Activated naive CD8-positive, alpha-beta T cell treated with anti-CD3 and anti-CD28 coated beads for 36 hours (primary cell): ENCODE measurements at places on chromosomes 6 and 20. TPM values are rescaled to one million over a fixed set of nuclear protein-coding genes. Genes with fewer than 3 reads are reported as not detected.
A peak's percentile ranks its signal among the peaks of the same experiment; 100 is the strongest.

The CPXM1 gene
- total RNA-seq: 4.2 TPM

The ECT2L gene
- total RNA-seq: not detected

The OPN5 gene
- total RNA-seq: not detected

The IL17F gene
- not detected for total RNA-seq

The TP53TG5 gene
- 0.41 TPM for total RNA-seq

The SOX12 gene
- total RNA-seq: 13.3 TPM

The BPI gene
- not detected for total RNA-seq

The ARMH2 gene
- not detected for total RNA-seq

The TGM3 gene
- total RNA-seq: not detected

The BACH2 gene
- total RNA-seq: 78.0 TPM

The MAP3K4 gene
- total RNA-seq: 32.8 TPM

The SYCP2 gene
- 2.9 TPM for total RNA-seq

GRCh38 chr6:9455864-9456658 is 958.8 kb downstream of the TFAP2A start:
- no peak for DNase-seq

DNA sequence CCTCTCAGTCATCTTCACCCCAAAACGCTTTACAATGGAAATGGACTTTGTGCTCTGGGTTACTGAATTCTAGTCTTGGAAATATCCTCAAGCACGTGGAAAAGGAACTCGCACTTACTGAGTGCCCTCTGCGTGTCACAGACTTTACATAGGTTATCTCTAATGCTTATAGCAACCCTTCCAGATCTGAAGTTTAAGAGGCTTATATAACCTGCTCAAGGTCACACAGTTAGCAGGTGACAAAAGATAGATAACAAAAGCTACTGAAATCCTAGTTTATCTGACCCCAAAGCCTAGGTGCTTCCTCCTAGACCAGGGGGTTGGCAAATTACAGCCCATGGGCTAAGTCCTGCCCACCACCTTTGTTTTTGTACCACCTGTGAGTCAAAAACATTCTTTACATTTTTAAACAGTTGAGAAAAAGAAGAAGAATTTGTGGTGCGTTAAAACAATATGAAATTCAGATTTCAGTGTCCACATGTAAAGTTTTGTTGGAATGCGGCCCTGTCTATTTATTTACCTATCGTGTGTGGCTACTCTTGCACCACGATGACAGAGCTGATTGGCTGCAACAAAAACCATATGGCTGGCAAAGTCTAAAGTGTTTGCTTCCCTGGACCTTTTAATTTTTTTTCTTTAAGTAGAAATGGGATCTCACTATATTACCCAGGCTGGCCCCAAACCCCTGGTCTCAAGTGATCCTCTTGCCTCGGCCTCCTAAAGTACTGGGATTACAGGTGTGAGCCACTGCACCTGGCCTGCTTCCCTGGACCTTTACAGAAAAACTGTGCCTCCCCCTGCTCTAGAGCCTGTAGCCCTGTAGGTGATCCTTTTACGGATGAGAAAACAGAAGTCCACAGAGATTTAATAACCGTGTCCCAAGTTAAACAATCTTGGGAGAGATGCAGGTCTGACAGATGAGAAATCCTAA is 110.2 kb upstream of the RREB1 start:
- DNase-seq: no peak

GRCh38 chr20:25000268-25000801 is 7.8 kb upstream of the APMAP start:
- no peak for DNase-seq

DNA sequence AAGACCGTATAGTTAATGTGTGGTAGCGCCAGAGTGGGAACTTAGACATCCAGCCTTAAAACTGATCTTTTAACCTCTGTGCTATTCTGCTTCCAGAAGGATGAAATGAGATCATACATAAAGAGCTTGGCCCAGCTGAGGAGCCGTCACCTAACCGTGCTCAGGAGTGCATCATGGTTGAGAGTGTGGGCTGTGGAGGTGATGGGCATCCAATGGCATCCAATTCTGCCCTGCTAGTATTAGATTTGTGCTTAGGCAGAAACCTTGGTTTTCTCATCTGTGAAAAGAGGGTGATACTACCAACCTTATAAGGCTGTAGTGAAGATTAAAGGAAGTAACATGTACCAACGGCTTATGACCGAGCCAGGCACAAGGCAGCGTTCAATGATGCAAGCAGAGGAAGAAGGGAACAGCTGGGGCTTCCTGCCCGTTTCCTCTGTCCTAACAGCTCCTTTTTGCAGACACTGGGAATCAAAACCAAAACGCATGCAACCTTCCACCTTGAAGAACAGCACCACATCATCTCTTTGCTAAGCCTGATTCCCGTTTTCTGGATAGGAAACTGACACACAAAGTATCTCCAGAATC is 1.3 kb downstream of the SLC22A16 start:
- no peak for DNase-seq

GRCh38 chr20:4835244-4836177 is 113.8 kb downstream of the PRND start:
- no peak for DNase-seq

DNA sequence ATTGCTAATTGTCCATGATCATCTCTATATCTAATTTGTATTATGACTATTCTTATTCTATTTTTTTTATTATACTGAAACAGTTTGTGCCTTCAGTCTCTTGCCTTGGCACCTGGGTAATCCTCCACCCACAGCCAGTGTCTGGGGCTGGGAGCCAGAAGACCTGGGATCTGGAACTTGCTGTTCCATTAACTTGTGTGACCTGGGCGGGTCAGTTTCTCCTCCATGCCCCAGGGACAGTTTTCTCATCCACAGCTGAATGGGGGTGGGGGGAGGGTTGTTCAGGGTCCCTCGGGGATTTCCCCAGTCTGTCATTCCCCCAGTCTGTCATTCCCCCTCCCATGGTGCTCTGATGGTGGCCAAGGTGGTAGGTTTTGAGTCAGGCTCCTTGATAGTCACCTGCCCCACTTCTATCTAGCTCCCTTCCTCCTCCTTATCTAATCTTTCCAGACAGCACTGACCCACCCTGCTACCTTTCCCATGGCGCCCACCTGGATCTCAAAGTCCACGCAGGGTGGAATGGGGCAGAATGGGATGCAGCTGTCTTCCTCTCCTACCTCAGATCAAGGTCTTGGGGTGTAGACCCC is 10.9 kb downstream of the ITPR3 start:
- no peak for DNase-seq

DNA sequence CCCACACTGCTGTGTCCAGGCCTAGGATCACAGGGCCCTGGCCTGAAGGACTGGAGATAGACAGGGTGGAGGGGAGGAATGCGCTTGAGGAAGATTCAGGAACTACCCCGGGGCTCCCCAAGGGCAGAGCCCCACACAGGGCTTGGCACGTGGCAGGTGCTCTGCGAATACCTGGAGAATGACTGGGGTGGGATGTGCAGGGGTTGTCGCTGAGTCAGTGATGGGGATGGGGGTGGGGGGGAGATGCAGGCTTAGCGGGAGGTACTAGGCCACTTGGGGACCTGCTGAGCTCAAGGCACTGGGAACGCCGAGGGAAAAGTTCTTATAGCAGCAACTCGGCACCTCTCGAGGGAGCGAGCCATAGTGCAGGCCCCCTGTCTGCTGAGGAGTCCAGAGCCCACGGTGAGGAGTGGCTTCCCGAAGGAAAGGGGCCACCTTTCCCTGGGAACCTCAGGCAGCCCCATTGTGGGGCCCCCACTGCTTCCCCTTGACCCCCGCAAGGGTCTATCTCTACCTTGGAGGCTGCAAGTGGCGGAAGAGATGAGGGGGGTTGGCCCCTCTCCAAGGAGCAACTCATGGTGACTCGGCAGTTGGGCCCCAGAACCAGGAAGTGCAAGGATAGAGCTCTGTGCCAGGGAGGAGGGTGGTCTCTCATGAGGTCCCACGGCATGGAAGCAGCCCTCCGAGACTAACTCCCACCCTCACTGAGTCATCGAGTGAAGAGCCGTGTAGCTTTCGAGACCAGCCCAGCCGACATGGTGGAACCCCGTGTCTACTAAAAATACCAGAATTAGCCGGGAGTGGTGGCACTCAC is 33.1 kb downstream of the SRC start:
- DNase-seq: no peak

DNA sequence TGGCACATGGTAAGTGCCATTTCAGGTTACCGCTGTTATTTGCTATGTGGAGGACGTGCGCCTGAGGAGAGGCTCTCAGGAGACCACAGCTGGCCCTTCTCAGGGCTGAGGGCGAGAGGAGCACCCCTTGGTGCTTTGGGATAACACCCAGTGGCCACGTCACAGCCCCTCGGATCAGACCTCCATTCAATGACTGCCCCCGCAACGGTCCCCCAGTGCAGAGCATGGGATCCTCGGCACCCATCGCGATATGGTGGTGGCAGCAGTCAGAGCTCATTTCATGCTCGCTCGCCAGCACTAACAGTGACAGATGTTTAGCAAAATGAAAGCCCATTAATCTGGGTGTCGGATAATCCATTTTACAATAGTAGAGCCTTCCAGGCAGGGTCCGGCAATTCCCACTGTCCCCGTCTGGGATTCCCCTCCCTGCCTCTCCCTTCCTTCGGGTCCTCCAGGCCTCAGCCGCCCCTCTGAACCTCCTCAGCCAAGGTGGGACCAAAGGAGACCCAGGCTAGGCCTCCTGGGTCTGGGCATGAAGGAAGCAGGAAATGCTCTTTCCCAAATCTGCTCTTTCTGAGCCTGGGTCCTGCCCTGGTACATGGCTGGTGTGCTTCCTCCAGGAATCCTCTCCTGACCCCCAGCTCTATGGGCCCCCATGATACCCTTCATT is 117.1 kb downstream of the GRM4 start:
- DNase-seq: no peak

DNA sequence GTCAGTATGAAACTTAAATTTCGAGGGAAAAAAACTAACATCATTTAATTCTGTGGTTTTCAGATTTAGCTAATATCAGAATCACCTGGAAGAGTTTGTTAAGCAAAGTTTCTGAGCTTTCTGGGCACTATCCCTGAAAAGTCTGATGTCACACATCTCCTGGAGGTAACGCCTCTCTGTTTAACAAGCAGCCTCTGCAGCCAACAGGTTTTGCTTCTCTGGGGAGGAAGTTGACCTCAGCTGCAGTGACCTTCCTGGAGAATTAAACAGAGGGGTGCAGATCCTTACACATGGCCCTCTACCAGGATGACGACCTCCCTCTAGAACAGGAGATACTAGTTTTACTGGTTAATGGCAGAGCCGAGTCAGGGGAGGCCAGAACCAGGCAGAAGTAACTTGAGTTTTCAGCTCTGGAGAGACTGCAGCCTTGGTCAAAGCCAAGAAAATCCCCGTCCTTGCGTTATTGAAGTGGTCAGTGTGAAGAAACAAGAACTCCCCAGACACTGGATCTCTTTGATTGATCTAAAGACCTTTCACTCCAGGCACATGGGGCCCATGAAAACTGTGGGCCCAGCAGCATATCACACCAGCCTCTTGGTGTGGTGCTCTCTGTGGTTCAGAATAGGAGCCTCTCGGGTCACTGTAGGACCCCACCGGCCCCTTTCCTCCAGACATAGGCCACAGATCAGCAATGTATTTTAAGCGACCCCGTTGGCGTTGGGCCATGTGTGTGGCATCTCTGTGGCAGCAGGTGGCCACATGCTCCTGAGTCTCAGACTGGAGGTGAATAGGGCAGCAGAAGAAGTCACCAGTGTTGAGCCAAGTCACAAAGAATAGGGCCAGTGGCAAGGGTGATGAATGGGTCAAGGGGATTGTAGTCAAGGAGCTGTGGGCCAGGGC is 33.4 kb upstream of the CCR6 start:
- DNase-seq: no peak

- DNase-seq: no peak
Observed at GRCh38 chr20:63857764-63858392, 3.4 kb upstream of the ABHD16B start.

DNA sequence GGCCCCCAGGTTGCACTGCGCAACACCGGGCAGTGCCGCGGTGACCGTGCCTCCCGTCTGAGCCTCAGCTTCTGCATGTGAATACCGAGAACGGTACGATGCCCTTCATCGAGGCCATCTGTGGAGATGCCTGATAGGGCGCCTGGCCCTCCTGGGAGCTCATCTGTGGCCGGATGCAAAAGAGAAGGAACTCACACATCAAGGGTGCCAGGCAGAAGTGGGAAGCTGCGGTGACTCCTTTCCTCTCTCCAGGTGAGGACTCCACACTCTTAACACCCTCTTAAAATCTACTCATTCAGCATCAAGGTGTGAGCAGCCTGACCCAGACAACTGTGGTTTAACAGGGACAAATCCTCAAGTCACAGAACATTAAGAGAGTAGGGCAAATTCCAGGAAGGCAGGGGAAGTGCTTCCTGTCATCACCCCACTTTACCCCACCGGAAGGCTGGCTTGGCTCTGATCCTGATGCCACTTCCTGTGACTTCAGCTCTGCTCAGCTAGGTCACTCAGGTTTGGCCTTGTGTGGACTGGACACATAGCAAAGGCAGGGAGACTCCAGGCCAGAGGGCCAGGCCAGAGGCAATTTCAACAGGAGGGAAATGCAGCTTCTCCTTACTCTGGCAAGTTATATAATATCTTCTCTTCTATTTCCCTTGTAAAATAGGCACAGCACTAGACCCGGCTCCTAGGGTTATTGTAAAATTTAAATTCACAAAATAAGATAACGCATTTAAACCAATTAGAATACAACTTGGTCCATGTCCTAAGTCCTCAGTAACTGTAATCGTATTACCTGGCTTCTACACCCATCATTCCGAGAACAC is 69.4 kb downstream of the CPNE5 start:
- DNase-seq: peak; percentile 42

DNA sequence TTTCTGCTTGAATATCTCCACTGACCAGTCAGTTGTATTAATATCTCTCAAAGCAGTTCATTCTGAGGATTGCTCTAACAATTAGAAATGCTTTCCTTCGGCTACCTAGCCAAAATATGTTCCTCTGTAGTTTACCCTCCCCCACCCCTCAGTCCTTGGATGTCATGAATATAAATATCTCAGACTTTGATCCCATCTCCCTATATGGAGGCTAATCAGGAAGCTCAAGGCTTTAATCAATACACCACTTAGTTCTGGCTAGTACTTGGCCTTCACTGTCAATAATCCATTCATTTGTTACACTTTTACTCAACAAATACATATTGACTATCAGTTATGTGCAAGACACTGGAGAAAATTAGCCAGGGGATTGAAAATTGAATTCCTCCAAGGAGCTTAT is 60.1 kb downstream of the CLIC5 start:
- no peak for DNase-seq

GRCh38 chr6:45654673-45655072 is 276.9 kb upstream of the SUPT3H start:
- DNase-seq: no peak

DNA sequence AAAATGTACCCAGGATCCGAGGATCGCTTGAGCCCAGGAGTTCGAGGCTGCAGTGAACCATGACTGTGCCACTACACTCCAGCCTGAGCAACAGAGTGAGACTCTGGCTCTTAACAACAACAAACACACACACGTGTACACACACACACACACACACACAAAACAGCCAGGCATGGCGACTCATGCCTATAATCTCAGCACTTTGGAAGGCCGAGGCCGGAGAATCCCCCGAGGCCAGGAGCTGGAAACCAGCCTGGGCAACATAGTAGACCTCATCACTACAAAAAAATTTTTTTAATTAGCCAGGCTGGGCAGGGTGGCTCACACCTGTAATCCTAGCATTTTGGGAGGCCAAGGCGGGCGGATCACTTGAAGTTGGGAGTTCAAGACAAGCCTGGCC is 23.3 kb upstream of the ARFGEF2 start:
- no peak for DNase-seq

- DNase-seq: no peak
Observed at GRCh38 chr6:137989664-137990063, 117.6 kb downstream of the PERP start.
